ENCODE measurements at places on chromosomes 2 and 18.

GRCh38 chr2:74576211-74576862, 21.8 kb downstream of the DOK1 start:
- DNase-seq: no peak

DNA sequence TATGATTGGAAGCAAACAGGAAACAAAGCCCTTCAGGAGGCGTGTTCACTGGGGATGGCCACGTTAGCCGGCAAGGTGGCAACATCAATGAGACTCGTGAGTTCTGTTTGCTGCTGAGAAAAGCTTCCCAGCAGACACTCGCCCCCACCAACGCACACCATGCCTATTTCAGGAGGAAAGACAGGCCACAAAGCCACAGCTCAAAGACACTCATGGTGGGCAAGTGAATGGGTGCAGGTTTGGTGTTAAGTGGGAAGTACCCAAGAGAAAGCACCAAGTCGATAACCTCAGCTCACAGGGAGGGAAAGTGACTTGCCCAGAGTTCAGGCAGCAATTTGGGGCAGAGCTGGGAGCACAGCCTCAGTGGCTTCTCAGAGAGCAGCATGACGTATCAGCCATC, 10.5 kb upstream of the MTERF4 start:
- no peak for DNase-seq

GRCh38 chr2:20432714-20433113, 14.2 kb upstream of the RHOB start:
- no peak for DNase-seq

- no peak for DNase-seq
Measured at GRCh38 chr2:161178756-161179155, 18.5 kb downstream of the TANK start.

- no peak for DNase-seq
Measured at GRCh38 chr2:118614841-118615271, 232.6 kb downstream of the EN1 start.

- no peak for DNase-seq
Measured at GRCh38 chr2:58727981-58728656, 487.0 kb upstream of the FANCL start.

DNA sequence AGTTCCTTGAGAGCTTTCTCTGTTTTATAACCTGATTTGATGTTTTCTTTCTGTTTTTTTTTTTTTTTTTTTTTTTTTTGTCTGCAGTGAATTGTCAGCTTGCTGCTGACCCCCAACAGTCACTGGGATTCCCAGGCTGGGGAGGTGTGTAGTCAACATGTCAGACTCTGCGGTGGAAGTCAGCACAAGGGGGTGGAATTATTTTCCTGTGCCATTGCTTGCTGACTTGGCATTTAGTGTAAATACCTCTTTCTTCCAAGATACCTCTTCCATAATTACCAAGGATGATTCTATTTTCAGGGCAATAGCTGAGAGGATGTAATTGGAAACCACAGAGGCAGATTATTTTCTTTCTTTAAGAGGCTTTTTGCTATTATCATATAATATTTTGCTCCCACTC, 266.3 kb downstream of the CCDC85A start:
- no peak for DNase-seq

GRCh38 chr2:217125014-217125413, 265.1 kb upstream of the TNP1 start:
- DNase-seq: no peak

DNA sequence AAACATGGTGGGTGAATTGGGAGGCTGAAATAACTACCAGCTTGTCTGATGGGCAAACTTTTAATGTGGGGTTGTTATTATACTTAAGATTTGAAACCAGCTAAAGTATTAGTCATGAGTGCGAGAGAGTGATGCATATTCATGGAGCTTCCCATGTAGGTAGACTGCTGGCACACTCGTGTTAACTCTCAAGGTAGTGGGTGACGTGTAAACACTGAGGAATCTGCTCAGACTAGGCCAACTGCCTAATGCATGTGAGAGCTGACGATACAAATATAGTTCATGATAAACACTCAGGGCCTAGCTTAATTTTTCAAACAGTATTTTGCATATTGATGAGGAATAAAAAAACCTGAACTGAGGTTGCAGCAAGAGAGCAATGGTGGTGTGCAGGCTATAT, 1165.7 kb upstream of the PIK3C3 start:
- no peak for DNase-seq

GRCh38 chr2:79512442-79513401, at the start of gene CTNNA2:
TSS of gene CTNNA2 (plus strand) at chr2:79513051.
- DNase-seq: no peak

DNA sequence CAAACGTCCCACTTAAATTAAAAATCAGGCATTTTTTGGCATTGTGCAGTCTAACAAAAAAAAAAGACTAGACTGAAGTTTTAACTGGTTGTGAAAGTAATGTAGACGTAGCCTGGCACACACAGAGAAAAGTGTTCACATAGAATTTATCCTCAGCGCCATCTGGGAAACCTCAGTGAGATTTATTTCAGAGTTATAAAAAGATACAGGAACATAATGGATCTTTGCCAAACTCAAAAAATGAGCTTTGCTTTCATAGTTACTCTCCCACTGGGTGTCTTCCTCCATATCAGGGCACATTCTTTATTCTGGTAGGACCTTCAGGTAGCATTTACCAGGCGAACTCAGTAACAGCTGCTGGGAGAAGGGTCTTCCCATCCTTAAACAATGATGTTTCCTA, 532.4 kb upstream of the SALL3 start:
- DNase-seq: no peak

DNA sequence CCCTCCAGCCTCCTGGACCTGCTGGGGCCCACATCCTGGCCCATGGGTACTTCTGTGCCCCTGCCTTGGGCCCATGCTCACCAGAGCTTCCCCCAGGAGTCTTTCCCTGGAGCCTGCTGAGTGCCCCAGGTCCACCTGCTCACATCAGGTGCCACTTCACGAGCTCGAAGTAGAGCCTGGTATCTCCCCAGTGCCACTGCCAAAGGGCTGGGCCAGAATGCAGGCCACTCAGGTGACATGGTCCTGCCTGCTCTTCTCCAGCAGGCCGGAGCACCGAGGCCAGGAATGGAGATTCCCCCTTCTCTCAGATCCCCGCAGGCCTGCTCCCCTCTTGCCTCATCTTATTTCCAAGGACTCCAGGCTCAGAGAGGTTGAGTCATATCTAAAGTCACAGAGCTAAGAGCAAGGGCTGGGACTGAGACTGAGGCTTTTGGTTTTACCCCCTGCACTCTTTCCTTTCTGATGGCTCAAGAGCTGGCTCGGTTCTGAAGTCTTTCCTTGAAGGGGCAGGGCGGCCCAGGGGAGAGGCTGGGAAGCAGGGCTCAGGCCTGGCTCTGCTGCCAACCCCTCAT, 79.2 kb downstream of the HS1BP3 start:
- DNase-seq: no peak

GRCh38 chr2:230886671-230887071, 21.9 kb downstream of the ITM2C start:
- DNase-seq: no peak

DNA sequence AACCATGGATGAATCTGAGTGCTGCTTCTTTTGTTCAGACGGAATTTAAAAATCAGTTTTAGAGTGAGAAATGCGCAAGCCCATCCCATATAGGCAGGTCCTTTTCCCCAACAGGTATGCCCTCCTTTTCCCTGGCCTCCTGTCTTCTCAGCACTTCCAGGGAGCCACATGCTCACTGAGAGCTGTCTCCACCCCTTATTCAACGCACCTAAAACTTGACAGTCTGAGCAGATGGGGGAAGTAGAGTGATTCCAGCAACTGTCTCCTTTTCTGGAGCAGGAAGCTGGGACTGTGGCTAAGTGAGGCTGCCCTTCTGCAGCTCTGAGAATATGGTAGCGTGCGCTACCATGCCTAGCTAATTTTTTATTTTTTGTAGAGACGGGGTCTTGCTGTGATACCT, 53.1 kb upstream of the NOSTRIN start:
- DNase-seq: no peak

DNA sequence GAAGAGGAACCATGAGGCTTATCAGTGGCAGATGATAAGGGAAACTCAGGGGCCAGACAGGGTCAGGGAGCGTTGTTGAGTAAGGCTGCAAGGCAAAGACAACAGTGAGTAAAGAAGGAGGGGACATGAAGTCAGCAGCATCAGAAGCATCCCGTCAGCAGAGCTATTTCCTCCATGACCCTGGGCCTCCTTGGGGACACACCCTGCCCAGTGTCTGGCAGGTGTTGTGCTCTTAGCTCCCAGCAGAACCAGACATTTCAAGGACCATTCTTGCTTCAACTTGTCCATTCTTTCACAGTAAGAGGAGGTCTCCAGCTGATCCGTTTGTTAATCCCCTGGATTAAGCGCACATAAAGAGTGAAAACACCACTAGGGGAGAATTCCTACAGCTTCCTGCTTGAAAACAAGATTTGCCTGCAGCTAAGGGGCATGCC, 88.7 kb upstream of the MEIS1 start:
- DNase-seq: no peak

- no peak for DNase-seq
Measured at GRCh38 chr18:31268985-31269406, 49.0 kb upstream of the DSG1 start.

DNA sequence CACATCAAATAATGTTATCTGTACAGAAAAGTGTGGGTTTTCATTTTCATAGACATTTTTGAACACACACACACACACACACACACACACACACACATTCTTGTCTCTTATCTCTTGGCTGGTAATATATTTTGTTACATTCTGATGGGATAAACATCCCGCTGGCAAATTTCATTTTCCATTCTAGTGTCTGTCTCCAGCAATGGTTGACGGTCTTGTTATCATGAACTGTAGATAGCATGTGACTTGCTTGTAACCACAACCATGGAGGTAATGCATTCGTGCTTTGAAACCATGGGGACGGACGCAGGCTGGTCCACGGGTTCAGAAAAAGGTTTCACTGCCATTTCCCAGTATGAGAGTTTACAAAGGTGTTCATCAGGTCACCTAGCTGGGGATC, 156.4 kb downstream of the PPP1R1C start:
- DNase-seq: no peak

DNA sequence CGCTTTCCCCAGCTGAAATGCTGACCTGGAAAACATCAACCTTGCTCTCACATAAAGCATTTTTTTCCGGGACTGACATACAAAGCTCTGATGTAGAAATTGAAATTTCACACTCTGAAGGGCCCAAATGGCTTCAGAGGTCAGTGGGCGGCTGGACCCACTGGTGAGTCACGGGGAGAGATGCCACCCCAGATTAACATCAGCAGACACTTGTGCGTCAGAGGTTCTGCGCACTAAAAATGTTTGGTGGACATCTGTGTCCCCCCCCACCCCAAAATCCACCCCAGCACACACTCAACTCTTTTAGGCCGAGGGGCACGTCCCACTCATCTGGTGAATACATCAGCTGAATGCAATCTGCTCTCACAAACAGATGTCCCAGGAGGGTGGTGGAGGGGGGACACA, 208.9 kb downstream of the ASB1 start:
- no peak for DNase-seq

- DNase-seq: no peak
Measured at GRCh38 chr18:72104851-72105250, 439.3 kb downstream of the CBLN2 start.

- DNase-seq: no peak
Measured at GRCh38 chr2:201280191-201281040, 20.1 kb downstream of the CASP8 start.

GRCh38 chr18:69961718-69962117, 14.0 kb upstream of the CD226 start:
- DNase-seq: no peak

GRCh38 chr2:158599609-158600008, 142.9 kb downstream of the PKP4 start:
- no peak for DNase-seq

- DNase-seq: no peak
Measured at GRCh38 chr2:229230256-229230655, 40.8 kb downstream of the PID1 start.
